ENCODE measurements at places on chromosomes 7 and 10.

GRCh38 chr7:19116121-19117090 lies 1.0 kb downstream of the TWIST1 start:
- DNase-seq, result no peak

GRCh38 chr7:149460493-149461277 lies at the start of gene ZNF777:
Gene ZNF777 (minus strand): TSS chr7:149461062. CDS start chr7:149456022, 5,040 bp downstream.
- DNase-seq, result peak; percentile 87

DNA sequence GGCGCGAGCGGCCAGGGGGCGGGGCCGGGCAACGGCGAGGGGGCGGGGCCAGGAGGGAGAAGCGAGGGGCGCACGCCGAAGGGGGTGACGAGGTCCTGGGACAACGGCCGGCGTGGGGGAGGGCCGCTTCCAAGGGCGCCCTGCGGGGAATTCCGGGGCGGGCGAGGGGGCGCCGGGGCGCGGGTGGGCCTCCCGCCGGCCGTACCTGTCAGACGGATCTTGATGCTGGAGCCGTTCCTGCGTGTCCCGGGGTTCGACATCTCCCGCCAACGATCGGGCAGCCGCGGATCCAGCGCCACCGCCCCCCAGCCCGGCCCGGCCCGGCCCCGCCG lies 421 bp downstream of the SMURF1 start:
- DNase-seq, result no peak

- no peak for DNase-seq
These were observed 11.9 kb downstream of the FLNC start for GRCh38 chr7:128841921-128842673.

DNA sequence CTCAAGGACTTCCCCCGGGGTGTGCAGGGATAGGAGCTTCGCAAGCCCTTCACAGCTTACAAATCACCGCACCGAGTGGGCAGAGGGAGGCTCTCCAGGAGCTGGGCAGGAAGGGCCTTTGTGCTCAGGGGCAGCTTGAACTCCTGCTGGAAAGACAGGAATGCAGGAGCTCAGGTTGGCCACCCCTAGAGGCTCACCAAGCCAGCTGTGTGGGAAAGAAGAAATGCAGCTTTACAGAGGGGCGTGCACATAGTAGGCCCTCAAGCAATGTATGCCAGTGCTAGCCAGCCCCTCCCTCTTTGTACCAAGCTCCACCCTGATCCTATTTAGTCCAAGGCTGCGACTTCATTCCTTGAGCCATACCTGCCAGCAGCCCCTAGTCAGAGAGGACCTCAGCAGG lies 26.1 kb downstream of the STRA8 start:
- no peak for DNase-seq

All from fibroblast of gingiva (primary cell).